ENCODE measurements at places on chromosomes 4 and X. TPM values are rescaled to one million over a fixed set of nuclear protein-coding genes. Genes with fewer than 3 reads are reported as not detected.
A peak's percentile ranks its signal among the peaks of the same experiment; 100 is the strongest.

The PF4V1 gene
- not detected for total RNA-seq

The RAB33A gene
- total RNA-seq, result not detected

The EGF gene
- not detected for total RNA-seq

The P2RY8 gene
- total RNA-seq, result not detected

GRCh38 chrX:2609431-2610238 lies 81.5 kb upstream of the CD99 start:
- H3K27me3 ChIP-seq, result no peaks in the 10 kb centered on the region
- peak overlapping the region; percentile 25 for H3K27ac ChIP-seq
- peak overlapping the region; percentile 71 for H3K4me3 ChIP-seq
- peak; percentile 34 for DNase-seq

DNA sequence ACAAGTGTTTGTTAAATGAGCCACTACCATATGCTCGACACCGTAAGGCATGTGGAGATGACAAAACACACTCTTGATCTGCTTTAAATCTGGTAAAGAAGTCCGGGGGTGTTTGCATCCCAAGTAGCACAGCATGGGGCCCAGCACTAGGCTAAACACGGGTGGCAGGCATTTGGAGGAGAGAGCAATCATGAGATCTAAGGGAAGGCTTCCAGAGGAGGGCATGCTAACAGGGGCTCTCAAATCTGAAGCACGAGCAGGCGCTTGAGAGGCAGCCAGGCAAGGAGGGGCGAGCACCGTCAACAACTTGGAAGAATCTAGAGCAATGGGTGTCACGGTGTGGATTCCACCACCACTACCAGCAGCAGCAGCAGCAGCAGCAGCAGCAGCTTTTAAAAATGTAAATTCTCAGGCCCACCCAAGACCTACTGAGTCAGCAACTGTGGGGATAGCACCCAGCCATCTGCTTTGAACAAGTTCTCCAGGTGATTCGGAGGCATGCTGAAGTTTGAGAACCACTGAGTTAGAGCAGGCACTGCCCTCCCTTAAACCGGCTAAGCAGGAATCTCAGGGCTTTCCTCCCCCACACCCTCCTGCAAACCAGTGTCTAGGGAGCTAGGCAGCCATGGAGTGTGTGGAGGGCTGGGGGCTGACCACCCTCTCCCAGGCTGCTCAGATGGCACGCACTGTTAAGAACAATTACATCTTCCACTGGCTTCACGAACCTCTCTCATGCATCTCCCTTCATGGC lies 70.2 kb upstream of the MAP3K15 start:
- H3K27ac ChIP-seq, result no peak overlapping the region
- H3K4me1 ChIP-seq, result no peaks in the 10 kb centered on the region
- peaks cover 13% of the 10 kb centered on the region for H3K36me3 ChIP-seq
- no peak overlapping the region for H3K4me3 ChIP-seq
- peaks cover 22% of the 10 kb centered on the region for H3K27me3 ChIP-seq
- no peak for DNase-seq

DNA sequence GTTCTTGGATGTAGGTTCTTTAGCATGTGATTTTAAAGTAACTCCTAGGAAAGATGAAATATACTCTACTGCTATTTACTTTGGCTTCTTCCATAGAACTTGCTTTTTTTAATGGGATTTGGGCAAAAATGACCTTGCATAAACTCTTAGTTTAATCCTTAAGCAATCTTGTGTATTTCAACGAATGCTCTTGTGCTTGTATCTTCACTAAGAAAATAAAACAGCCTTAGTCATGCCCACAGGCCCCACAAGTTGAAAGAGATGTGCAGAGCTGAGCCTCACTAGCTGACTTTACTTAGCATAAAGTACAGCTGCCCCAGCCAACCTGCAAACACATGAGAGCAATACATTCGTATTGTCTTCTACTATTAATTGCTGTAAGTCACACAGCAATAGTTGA lies 1609.2 kb downstream of the STIM2 start:
- no peaks in the 10 kb centered on the region for H3K36me3 ChIP-seq
- H3K4me3 ChIP-seq, result no peak overlapping the region
- no peak for DNase-seq
- no peaks in the 10 kb centered on the region for H3K4me1 ChIP-seq
- no peak overlapping the region for H3K27ac ChIP-seq
- H3K27me3 ChIP-seq, result no peaks in the 10 kb centered on the region

DNA sequence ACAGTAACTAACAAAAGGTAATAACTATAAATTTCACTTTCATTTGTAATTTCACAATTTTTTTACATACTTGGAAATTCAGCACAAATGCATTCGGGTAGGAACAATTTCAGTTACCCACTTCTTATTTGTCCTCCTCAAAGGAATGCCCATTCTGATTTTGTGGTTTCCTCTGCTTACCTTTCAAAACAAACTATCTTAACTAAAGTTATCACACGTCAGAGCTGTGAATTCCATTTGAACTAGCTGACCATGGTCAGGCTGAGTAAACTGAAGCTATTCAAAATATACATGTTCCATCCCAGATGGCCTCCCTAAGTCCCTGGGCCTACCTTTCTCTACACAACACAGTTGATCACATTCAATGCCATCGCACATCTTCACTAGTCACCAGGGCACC lies 4.5 kb downstream of the CTPS2 start:
- H3K27ac ChIP-seq, result no peak overlapping the region
- H3K27me3 ChIP-seq, result peaks cover 47% of the 10 kb centered on the region
- DNase-seq, result no peak
- H3K4me1 ChIP-seq, result no peaks in the 10 kb centered on the region

DNA sequence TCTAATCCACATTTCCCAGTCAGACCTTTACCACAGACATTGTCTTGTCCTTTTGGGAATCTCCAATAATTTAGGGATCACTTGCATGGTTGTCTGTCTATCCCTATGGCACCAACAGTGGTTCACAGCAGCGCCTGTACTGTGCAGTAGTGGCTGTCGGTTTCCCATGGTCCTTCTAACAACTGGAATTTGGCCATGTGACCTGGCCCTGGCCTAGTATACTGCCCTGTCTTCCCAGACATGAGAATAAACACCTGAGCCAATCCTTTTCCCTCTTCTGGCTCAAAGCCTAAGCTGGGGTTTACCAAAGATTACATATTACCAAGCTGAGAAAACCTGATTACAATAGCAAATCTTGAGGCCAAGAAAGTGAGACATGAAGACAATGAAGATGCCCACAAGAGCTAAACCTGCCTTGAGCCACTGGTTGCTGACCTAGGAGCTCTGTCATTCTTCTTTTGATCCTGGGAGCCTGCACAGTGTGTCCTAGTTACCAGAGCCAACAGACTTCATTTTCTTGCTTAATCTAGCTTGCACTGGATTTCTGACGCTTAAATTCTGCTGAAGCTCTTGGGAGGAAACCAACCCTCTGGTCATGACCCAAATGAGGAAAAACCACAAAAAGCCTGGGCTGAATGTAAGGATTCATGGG lies 92.1 kb downstream of the SCD5 start:
- H3K36me3 ChIP-seq, result peaks cover 6% of the 10 kb centered on the region
- H3K4me1 ChIP-seq, result no peaks in the 10 kb centered on the region
- H3K27me3 ChIP-seq, result no peaks in the 10 kb centered on the region
- H3K4me3 ChIP-seq, result no peak overlapping the region
- DNase-seq, result peak; percentile 40
- H3K27ac ChIP-seq, result no peak overlapping the region

DNA sequence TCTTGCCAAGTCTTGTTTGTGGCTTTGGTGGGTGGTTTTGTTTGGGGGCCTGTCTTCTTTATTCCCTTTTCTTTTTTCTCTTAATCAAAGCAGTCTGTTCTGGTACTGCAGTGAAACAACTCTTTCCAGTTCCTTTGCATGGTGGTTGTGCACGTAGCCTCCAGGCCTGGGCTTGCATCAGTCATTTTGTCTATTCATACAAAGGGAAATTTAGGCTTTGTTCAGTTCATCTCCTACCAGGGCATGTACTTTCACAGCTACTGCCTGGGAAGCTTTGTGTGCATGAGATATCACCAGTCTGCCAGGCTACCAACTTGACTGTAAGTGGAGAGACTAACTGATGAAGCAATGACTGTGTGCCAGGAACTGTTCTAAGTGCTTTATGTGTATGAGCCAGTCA lies 8.5 kb downstream of the TRIM2 start:
- H3K4me3 ChIP-seq, result no peak overlapping the region
- H3K27me3 ChIP-seq, result no peaks in the 10 kb centered on the region
- H3K4me1 ChIP-seq, result peaks cover 6% of the 10 kb centered on the region
- H3K27ac ChIP-seq, result no peak overlapping the region

DNA sequence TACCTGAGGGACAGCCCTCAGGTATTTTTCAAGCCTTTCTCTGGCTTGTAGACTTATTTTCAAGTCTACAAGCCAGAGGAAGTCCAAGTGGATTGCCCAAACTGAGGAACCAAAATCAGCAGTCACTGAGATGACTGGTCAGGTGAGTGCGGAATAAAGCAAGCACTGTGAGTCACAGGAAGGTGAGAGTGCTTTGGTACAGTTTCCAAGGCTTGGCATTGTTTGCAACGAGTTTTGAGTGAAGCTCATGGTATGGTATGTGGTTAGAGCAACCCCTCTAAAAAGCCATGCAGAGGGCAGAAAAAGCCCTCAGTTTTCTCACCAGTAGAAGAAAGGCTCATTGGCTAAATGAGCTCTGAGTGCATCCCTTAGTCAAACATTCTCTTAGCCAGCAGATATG lies 112.8 kb upstream of the EOLA2 start:
- no peak overlapping the region for H3K4me3 ChIP-seq
- no peaks in the 10 kb centered on the region for H3K36me3 ChIP-seq
- no peak overlapping the region for H3K27ac ChIP-seq
- H3K27me3 ChIP-seq, result no peaks in the 10 kb centered on the region

- no peaks in the 10 kb centered on the region for H3K27me3 ChIP-seq
- H3K4me3 ChIP-seq, result no peak overlapping the region
- no peak for DNase-seq
- no peaks in the 10 kb centered on the region for H3K4me1 ChIP-seq
- H3K36me3 ChIP-seq, result no peaks in the 10 kb centered on the region
Measured at GRCh38 chr4:26909369-26909768, 48.7 kb downstream of the STIM2 start.

DNA sequence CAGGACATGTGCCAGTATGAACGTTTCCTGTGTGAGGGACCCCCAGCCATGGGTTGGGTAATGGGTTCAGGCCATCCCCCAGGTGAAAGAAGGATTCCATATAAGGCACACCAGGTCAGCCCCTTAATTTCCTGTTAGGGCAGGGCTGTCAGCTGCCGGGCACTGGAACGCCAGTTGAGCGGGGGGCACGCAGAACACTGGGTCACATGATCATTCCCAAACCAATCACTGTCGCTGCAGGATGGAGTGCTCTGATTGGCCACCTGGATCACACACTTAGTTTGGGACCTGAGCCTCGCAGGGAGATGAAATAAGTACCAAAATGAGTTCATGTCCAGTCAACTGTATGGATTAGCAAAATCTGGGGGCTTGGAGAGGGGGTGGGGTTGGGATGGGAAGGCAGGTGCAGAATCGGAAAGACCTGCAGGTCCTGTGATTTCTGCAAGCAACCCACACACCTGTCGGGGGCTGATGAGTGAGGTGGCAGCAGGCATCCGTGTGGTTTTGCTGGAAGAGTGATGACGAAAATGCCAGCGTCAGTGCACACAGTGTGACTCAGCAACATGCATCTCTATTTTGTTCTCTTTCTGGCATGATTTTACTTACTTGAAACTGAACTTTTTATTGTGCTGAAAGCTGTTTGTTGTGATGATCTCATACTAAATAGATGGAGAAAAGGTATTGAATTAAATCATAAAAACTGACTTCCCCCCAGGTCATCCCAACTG lies 32.2 kb downstream of the RNF212 start:
- H3K4me1 ChIP-seq, result peaks cover 25% of the 10 kb centered on the region
- peak overlapping the region; percentile 17 for H3K4me3 ChIP-seq
- H3K36me3 ChIP-seq, result no peaks in the 10 kb centered on the region
- H3K27me3 ChIP-seq, result peaks cover 10% of the 10 kb centered on the region
- peak; percentile 81 for DNase-seq

DNA sequence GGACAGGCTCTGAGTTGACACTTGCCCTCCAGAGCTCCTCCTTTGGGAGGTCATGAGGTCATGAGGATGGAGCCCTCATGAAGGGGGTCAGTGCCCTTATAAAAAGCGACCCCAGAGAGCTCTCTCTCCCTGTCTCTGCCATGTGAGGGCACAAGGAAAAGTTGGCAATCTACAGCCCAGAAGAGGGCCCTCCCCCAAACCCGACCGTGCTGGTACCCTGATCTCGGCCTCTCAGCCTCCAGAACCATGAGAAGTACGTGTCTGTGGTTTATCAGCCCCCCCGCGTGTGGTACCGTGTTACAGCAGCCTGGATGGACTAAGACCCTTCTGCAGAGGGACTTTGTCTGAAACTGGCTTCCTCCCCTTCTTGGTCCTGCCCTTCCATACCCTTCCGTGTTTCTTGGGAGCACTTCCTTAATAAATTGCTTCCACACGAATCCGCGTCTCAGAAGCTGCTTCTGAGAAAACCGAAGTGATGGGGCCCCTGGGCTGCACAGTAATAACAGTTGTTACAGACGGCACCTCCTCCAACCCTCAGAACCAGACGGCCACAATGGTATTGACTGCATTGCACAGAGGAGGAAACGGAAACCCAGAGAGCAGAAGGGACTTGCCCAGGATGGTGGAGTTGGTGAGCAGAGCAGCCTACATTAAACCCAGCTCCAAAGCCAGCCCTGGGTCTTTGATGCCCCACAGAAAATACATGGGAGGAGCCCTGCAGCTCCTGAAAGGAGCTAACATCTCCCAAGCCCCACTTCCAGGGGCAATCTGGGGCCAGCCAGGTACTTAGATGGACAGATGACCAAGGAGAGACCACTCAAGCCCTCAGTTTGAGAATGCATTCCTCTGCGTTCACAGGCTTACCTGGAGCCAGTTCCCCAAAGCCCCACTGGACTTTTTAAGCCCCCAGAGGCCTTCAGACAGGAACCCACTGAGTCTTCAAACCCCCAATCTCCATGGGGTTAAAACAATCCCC lies 242.7 kb downstream of the BCOR start:
- no peak for DNase-seq
- H3K4me1 ChIP-seq, result no peaks in the 10 kb centered on the region
- no peak overlapping the region for H3K4me3 ChIP-seq
- H3K27me3 ChIP-seq, result peaks cover 42% of the 10 kb centered on the region
- H3K27ac ChIP-seq, result no peak overlapping the region
- no peaks in the 10 kb centered on the region for H3K36me3 ChIP-seq

DNA sequence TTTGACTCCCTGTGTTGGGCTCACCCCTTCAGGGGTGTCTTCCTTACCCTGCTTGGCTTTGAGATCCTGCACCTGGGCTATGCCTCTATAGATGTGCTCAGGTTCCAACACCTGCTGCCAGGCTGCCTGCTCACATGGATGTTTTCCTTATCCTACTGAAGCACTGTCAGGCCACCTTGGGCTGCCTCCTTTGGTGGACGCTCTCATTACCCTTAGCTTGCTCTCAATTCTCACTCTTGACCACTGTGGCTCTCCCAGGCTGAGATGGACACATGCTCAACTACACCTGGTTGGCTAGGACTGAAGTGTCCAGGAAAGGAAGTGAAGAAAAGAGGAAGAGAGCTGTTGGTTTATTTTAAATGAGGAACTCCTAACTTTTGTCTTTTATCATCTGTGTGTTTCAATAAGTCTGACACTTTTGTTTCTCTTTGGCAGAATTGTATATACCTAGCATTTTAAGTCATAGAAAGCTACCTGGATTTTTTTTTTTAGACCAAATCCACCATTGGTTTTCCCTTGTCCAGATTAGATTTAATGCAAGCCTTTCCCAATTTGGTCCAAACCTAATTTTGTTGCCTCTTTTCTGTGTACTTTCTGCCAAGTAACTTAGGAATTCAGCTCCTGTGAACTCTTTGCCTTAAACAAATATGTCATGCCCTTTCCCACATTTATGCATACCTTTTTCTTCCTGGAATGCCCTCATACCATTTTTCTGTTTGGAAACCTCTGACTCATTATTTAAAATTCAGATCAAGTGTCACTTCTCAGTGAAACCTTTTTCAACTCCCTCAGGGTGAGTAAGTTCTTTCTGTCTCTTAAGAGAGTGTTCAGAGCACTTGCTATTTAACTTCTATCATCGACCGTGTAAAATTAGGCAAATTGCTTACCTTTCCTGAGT lies 175.8 kb downstream of the GC start:
- no peaks in the 10 kb centered on the region for H3K27me3 ChIP-seq
- H3K4me1 ChIP-seq, result peaks cover 12% of the 10 kb centered on the region
- H3K4me3 ChIP-seq, result no peak overlapping the region
- DNase-seq, result peak; percentile 85

Measured in MCF 10A (cell line).